Right atrium auricular region (tissue), 2 donors: ENCODE measurements at places on chromosomes 11 and 22.
A peak's percentile ranks its signal among the peaks of the same experiment; 100 is the strongest.

DNA sequence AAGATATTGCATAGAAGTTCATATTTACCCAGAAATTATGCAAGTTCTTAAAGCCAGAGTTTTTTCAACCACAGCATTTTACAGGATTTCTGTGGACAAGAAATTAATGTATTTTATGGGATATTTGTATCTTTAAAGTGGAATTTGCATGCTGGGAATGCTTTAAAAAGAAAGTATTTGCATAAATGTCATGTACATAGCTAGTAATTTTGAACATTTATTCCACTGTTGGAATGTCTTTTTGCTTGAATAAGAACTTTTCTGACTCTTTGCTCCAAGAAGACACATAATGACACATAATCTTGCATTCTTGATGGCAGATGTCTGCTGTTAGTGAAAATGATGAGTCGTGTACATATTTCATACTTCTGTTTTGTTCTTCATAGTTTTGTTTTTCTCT is 66.6 kb downstream of the ATXN10 start:
- DNase-seq, result no peak

DNA sequence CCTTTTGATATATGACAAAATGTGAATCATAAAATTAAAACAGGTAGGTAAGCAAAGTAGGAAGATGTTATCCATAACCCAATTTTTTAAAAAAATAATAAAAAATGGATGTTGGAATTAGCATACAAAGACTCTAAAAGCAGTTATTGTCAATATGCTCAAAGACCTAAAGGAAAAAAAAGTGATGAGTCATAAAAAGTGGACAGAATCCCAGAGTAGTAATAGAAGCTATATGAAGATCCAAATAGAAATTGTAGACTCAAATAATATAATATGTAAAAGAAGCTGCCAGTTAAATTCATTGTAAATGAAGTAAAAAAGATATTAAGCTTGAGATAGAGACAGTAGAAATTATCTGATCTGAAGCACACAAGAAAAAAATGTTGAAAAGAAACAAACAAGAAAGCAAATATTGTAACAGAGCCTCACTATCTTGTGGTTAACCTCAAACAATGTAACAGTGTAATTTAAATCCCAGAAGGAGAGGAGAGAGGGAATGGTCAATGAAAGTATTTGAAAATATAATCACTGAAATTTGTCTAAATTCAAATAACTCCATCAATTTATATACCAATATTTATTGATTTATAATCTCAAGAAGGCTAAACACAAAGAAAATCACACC is 773.4 kb upstream of the RAG2 start:
- no peak for DNase-seq

DNA sequence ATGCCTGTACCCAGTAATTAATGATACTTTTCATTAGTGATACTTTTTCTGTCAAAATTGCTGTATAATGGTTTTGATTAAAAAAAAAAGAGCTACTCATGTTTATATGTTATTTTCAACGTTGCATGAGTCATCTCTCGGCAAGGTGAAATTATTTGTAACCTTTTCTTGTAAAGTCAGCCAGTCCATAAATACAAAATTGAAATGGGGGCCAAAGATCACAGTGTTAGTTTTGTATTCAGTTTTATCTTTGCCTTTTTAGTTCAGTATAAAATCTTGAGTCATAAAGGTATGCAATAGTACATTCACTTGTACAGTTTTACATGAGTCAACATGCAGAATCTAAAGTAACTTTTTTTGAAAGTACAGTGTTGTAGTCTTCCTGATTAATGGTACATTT is 4.3 kb downstream of the ARHGEF12 start:
- no peak for DNase-seq

DNA sequence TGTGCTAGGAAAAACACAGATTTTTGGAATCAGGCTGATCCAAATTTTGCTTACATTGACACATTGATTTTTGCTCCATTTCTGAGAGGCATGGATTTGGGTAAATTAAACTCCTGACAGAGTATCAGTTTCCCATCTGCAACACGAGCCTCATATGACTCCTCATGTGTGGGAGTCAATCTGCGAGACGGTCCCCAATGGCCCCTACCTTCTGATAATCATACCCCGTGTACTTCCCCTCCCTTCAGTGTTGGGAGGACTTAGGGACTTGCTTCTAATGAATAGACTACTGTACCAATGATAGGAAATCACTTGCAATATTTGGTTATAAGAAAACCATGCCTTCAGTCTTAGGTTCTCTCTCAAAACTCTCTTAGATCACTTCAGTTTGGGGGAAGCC is 302.7 kb downstream of the ETS1 start:
- DNase-seq, result no peak

DNA sequence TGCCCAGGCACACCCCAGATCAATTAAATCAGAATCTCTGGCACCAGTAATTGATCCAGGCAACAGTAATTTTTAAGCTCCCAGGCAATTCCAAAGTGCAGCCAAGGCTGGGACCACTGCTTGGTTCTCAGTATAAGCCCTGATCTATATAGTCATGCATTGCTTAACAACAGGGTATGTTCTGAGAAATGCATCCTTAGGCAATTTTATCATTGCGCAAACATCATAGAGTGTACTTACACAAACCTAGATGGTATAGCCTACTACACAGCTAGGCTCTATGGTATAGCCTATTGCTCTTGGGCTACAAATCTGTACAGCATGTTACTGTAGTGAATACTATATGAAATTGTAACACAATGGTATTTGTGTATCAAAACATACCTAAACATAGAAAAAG is 651 bp upstream of the C11orf42 start:
- DNase-seq, result no peak

GRCh38 chr11:10696468-10697322 is 3.1 kb upstream of the IRAG1 start:
- DNase-seq, result no peak

- peak; percentile 28 for DNase-seq
Observed at GRCh38 chr22:27381960-27382742, 419.4 kb downstream of the MN1 start.

DNA sequence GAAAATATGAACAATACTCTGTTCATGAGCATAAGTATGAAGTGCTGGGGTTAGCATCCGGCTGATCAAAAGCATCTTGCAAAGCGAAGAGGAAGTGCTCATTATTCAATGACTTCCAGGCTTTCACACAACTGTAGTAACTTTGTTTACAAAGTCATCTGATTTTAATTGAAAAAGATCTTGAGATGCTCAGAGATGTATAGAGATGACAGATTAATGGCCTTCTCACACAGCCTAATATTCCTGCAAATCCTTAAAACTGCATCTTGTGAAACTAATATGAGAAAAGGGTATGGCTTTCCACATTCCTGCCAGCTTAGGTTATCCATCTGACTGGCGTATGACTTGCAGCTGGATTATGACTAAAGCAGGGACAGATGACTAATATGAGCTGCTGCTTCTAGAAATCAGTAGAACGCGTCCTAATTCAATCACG is 125.4 kb downstream of the CASP12 start:
- no peak for DNase-seq

DNA sequence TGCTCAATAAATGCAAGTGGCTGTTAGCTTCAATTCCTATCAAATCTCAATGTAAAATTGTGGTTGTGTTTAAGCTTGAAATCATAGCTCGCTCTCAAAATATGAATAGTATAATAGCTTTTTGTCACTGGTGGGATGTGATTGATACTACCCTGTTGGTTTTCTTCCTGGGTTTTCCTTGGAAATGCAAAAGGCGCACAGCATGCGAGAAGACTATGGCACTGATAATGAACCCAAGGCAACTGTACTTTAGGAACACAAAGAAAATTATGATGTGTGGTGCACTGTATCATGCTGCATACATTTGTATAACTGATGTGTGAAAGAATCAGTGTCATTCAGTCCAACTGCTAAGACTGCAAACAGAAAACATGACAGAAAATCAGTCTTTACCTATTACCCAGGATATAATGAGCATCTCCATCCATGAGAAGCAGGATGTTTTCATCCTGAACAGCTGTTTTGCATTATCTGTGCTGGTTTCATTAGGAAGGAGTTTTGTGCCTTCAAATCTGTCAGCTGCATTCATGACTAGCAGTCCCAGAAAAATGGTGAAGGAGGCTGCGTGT is 101.2 kb downstream of the TRPC6 start:
- DNase-seq, result no peak

DNA sequence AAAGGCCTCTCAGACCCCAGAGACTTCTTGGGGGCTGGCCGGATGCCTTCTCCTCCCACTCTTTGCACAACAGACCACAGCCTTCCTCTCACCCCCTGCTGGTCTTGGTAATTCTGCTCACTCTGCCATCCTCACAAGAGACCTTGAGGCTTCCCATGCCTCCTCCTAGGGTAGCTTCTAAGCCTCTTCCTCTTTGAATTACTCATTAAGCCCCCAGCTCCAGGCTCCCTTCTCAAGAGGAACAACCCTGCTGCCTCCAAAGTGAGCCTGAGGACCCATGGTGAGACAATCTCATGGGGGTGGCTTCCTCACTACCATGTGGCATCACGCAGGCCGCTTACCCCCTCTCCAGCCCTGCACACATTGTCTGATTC is 184.6 kb upstream of the SYT13 start:
- no peak for DNase-seq

GRCh38 chr11:63673579-63673978 is 2.4 kb upstream of the ATL3 start:
- DNase-seq, result no peak

GRCh38 chr11:78351193-78351592 is 66.4 kb downstream of the GAB2 start:
- no peak for DNase-seq

- no peak for DNase-seq
Observed at GRCh38 chr22:47561115-47561675, 798.7 kb downstream of the TBC1D22A start.

DNA sequence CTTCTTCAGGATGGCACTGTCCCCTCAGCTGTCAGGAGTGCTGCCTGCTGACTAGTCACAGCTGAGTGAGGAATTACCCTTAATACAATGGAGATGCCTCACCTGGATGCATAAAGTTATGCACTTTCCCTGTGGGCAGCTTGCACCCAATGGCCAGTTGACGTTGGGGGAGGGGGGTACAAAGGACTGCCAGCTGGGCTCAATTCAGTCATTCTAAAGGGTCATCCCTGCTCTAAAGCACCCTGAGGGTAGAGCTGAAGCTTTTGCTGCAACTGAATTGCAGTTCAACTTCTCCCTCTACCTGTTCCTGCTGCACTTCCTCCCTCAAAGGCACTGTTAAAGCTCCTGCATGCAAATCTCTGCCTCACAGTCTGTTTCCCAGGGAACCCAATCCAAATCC is 147.8 kb upstream of the SESN3 start:
- DNase-seq, result no peak

- DNase-seq, result no peak
Observed at GRCh38 chr11:121268581-121268980, 24.0 kb upstream of the SC5D start.

DNA sequence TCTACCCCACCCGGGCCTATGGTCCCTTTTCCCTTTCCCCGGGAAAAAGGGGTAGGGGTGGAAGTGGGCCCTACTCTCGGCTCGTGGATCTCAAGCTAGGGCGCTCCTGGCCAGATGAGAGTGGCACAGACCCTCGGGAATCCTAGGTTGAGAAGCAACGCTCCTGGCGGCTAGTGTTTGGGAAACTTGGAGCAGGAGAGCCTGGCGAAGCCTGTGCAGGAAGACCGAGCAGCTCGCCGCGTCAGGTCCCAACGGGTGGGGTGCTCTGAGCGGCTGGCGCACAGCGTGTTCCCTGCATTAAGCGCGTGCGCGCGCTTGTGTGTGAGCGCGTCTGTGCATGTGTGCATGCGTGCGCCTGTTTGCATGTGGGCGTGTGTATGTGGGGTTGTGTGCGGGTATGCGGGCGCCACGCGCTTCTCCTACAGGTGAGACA is 7.1 kb upstream of the FLI1 start:
- no peak for DNase-seq

DNA sequence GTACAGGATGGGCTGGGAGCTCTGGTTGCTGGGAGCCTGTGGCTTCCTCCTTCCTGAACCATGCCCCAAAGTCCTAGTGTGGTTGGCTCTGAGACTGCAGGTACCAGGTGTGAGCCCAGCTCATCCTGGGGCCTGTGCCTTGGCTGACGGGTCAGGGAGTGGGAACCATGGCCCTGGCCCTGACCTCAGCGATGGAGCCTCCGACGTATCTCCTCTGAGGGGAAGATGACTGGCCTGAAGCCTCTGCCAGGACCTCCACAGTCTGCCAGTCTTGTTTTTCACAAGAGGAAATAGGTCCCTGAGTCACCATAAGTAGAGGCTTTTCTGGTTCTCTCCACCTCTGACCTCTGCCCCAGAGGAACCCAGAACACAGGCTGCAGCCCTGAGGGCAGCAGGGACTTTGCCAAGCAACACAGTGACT is 3.4 kb downstream of the RCE1 start:
- no peak for DNase-seq

GRCh38 chr11:70397983-70398833 is at the start of gene CTTN:
CTTN (plus strand) TSS chr11:70398529; CDS start chr11:70407298, 8,769 bp downstream.
- peak; percentile 81 for DNase-seq

- DNase-seq, result peak; percentile 77
Observed at GRCh38 chr11:59556115-59556916, 45.0 kb downstream of the OR4D9 start.

- DNase-seq, result no peak
Observed at GRCh38 chr22:46367707-46368191, 32.2 kb downstream of the TRMU start.

- no peak for DNase-seq
Observed at GRCh38 chr22:42960531-42961399, 54.2 kb downstream of the PACSIN2 start.

- no peak for DNase-seq
Observed at GRCh38 chr22:19483481-19484244, 3.9 kb downstream of the CDC45 start.

GRCh38 chr22:47372596-47373385 is 610.3 kb downstream of the TBC1D22A start:
- no peak for DNase-seq

DNA sequence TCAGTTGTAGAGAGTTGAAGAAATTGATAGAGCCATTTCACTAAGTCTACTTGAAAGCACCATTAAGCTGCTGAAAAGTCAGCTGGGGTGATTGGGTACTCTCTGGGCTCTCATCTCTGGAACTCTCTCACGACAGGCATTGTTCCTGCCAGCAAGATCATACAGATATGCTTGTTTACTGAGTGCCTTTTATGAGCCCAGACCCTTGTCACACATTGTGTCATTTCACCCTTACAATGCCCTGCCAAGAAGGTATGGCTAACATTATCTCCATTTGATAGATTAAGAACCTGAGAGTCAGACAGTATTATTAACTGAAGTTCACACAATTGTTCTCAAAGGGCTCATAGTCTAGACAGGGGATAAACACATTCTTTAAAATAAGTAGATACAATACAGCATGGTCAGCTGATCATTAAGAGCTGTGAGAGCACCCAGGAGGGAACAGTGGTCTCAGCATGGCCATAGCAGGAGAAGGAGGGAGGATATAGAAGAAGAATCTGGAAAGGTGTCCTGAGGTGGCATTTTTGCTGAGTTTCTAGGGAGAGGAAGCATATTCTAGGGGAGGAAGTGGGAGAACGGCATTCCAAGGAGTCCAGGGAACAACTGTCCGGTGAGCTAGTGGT is 580.5 kb downstream of the INSC start:
- DNase-seq, result no peak

DNA sequence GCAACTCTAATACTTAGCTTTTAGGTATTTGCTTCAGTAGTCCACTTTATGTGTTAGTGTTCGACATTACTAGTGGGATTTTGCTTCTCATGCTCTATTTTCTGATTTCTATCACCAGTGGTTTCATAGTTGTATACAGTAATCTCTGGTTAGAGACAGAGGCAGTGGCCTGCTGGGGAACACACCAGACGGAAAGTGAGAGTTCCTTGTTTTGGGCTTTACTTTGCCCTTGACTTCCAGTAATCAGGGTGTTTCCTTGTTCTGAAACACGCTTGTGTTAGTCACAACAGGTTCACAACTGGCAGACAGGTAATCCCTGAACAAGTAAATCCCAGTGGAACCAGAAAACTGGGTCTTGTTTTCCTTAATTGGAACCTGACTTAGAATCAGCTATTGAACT is 56.0 kb downstream of the PACS1 start:
- DNase-seq, result no peak
